Germinal center (tissue), 1 donor: ENCODE measurements at places on chromosomes 2 and 18.

GRCh38 chr2:178250429-178250828 lies 56.1 kb downstream of the OSBPL6 start:
- DNase-seq = no peak

DNA sequence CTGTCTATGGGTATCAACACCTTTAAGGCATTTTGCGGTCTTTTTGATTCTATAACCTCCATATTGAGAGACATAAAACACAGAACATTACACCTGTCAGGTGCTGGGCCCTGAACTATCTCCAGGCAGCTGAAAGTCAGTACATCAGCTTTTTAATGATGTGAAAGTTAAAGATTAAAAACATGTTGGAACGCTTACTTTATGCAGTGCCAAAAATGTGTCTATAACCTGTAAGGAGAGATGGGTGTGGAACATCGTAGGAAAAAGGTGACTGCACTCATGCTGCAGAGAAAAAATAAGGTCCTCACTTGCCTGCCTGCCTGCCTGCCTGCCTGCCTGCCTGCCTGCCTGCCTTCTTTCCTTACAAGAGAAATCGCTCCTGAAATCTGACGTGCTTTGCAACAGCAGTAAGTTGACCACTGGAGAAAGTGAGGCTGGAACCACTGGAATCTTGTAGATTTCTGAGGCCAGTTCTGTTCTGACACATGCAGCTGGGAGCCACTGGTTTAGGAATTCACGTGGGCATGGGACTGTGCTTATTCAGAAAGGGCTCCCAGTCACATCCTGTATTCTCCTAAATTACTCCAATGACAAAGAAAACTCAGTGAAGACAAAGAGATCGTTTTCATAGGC lies 34.1 kb downstream of the BCL11A start:
- no peak for DNase-seq

- no peak for DNase-seq
Observed at GRCh38 chr2:70551167-70551566, 2.5 kb downstream of the TGFA start.

DNA sequence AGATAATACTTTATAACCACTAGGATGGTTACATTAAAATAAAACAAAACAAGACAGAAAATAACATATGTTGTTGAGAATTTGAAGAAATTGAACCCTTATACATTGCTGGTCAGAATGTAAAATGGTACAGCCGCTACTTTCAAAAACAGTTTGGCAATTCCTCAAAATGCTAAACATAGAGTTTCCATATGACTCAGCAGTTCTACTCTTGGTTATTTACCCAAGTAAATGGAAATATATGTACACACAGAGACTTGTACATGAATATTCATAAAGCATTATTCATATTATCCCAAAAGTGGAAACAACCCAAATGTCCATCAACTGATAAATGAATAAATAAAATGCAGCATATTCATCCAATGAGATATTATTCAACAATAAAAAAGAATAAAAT lies 92.5 kb upstream of the LRATD1 start:
- no peak for DNase-seq

DNA sequence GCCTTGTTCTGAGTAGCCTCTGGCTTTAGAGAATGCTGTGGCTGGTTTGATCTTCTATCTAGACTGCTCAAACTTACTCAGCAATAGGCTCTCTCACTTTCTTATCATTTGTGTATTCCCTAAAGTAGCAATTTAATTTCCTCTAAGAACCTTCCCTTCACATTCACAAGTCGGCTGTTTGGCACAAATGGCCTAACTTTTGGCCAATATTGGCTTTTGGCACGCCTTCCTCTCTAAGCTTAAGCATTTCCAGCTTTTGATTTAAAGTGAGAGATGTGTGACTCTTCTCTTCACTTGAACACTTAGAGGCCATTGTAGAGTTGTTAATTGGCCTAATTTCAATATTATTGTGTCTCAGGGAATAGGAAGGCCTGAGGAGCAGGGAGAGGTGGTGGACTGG lies 219.5 kb upstream of the PXDN start:
- DNase-seq = no peak

DNA sequence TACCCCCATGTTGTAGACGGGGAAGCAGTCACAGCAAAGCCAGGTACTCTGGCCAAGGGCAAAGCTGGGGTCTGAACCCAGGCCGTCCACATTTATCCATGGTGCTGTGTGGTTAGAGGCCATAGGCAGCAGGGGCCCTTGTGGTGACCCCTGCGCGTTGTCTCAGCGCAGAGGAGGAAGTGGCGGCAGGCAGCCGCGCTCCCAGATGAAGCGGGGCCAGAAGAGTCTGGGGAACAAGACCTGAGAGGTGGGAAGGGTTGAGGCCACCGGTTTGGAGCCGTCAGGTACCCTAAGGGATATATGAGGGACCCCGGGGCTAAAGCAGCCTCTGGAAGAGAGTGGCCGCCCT lies 770 bp downstream of the ZNF396 start:
- DNase-seq = peak; percentile 53

DNA sequence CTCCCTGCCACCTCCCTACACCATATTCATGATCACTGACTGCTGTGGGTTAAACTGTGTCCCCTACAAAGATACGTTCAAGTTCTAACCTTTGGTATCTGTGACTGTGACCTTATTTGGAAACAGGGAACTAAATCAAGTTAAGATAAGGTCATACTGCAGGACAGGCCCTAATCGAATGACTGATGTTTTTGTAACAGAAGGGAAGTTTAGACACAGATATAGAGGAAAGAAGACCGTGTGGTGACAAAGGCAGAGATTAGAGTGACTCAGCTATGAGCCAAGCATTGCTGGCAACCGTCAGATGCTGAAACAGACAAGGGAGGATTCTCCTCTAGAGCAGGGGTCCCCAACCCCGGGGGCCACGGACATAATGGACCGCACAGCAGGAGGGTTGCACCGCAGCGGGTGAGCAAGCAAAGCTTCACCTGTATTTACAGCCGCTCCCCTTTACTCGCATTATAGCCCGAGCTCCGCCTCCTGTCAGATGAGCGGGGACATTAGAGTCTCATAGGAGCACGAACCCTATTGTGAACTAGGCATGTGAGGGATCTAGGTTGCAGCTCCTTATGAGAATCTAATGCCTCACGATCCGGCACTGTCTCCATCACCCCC lies 28.9 kb upstream of the RNF152 start:
- no peak for DNase-seq

DNA sequence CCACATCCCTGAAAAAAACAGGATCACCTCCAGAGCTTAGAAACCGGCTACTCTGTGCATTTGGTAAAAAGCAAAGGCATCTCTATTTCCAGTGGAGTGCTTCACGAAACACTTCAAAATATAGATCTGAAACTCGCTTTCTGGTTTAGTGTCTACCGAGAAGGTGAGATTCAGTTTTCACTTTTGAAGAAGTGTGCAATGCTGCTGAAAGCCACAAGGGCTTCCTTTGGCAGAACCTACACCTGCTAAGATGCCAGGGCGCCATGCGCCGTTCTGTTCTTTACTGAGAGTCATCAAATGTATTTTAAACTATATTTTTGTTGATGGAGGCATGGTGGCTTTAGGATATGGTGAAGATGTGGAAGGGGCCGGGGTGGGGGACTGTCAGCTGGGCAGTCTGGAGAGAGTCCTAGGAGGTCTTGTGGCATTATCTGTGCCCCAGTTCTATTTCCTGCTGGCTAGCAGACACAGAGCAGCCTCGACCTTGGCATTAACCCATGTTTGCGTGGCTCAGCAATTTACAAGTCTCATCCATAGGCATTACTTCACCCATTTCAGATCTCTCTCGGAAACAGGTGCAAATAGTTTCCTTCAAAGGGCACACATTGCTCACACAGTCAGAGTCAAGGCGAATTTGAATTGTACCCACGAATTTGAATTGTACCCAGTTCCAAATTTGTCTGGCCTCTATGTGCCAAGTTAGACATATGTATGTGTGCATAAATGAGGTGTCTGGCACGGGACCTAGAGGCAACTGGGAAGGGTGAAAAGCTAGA lies 46.7 kb upstream of the KCNF1 start:
- peak; percentile 54 for DNase-seq

GRCh38 chr2:204453730-204454167 lies 91.5 kb upstream of the PARD3B start:
- DNase-seq = no peak

GRCh38 chr18:77168811-77169311 lies 36.3 kb upstream of the MBP start:
- no peak for DNase-seq

GRCh38 chr2:38505779-38506178 lies 96.9 kb downstream of the HNRNPLL start:
- DNase-seq = no peak

GRCh38 chr2:10079870-10080535 lies at the start of gene CYS1:
TSS of gene CYS1 (minus strand) at chr2:10080411. CDS start at chr2:10080223, 188 bp downstream.
- peak; percentile 65 for DNase-seq

DNA sequence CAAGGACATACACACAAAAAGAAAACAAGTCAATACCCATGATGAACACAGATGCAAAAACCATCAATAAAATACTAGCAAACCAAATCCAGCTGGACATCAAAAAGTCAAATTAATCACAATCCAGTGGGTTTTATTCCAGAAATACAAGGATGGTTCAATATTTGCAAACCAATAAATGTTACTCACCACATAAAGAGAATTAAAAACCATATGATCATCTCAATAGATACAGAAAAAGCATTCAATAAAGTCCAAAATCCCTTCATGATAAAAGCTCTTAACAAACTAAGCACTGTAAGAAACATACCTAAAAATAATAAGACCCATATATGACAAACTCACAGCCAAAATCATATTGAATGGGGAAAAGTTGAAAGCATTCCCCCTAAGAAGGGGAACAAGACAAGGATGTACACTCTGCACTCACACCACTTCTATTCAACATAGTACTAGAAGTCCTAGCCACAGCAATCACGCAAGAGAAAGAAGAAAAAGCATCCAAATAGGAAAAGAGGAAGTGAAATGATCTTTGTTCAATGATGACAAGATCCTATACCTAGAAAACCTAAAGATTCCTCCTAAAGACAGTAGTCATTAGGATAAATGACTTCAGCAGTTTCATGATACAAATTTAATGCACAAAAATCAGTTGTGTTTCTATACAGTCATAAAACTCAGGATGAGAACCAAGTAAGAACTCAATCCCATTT lies 62.6 kb downstream of the TRAPPC8 start:
- DNase-seq = no peak

DNA sequence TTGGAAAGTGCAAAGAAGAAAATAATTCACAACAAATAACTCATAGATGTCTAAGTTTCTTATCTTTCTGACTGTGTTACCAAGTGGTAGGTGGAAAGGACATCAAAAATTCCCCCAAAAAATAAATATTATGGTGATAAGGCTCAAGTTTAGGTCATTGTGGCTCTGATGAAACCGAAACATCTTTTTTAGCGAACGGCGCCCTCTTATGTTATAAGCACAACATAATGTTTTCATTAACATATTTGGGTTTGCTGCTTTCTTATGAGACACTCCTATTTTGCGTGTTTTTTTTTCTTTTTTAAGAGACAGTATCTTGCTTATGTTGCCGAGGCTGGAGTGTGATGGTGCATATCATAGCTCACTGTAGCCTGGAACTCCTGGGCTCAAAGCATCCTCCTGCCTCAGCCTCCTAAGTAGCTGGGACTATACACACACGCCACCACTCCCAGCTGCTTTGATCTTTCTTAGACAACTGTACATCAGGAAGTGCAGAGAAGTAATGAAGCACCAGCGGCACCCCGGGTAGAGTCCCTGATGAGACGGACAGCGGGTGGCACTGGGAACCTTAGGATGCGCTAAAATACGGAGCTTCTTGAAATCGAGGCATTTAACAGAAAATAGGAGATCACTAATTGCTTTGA lies 38.5 kb upstream of the SLC35G4 start:
- no peak for DNase-seq

- DNase-seq = no peak
Observed at GRCh38 chr2:17388798-17389197, 129.4 kb downstream of the RAD51AP2 start.

- DNase-seq = no peak
Observed at GRCh38 chr2:219082332-219082958, 21.7 kb upstream of the IHH start.

GRCh38 chr18:54388203-54389142 lies 30.8 kb downstream of the C18orf54 start:
- no peak for DNase-seq

- no peak for DNase-seq
Observed at GRCh38 chr2:196449083-196449482, 190.4 kb upstream of the CCDC150 start.

DNA sequence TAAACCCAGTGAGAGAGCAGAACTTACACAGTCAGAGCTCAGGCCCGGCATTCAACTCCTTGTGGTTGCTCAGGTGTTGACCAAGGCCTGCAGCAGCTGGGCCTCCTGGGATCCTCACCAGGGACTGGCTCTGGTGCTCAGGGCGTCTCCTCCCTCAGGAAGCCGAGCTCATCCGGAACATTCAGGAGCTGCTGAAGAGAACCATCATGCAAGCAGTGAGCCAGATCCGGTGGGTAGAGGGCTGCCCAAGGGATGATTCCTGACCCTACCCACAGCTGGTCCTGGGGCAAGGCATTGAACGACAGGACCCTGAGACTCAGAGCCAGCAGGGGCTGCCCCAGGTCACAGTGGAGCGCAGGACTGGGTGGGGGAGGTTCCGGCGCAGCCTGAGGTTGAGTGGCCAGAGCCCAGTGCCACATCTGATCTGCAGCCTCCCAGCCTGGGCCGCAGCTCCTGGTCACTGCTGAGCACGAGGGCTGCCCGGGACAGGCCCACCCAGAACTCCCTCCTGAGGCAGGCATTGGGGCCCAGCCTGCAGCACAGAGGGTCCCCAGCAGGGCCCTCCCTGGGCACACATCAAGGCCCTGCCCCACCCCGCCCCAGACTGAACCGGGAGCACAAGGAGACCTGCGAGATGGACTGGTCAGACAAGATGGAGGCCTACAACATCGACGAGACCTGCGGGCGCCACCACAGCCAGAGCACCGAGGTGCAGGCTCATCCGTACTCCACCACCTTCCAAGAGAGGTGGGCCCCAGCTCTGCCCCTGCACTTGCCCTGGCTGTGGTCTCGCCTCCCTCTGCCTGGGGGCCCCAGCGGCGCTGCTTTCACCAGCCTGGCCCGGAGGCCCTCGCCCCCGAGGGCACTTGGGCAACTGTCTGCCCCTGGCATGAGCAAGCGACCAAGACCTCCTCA lies 2.4 kb downstream of the TEKT4 start:
- DNase-seq = no peak

GRCh38 chr2:133434959-133435668 lies 133.1 kb downstream of the NCKAP5 start:
- no peak for DNase-seq

GRCh38 chr2:170711196-170711773 lies 3.9 kb upstream of the SP5 start:
- no peak for DNase-seq
